Tracheal epithelial cell (primary cell): ENCODE measurements at places on chromosomes 3 and 15. TPM values are rescaled to one million over a fixed set of nuclear protein-coding genes. Genes with fewer than 3 reads are reported as not detected.

CCDC54 gene
- not detected in 2 replicates for total RNA-seq

UNC13C gene
- total RNA-seq = 0.43 and 0.72 TPM in 2 replicates

C3orf49 gene
- not detected in 2 replicates for total RNA-seq

CHRNA3 gene
- total RNA-seq = not detected in 2 replicates

C2CD4B gene
- total RNA-seq = not detected in 2 replicates

IGDCC3 gene
- total RNA-seq = not detected in 2 replicates

AADACL2 gene
- total RNA-seq = not detected in 2 replicates

IRAK2 gene
- 4.7 and 40.7 TPM in 2 replicates for total RNA-seq

LRRC34 gene
- 0.64 and 2.7 TPM in 2 replicates for total RNA-seq

UCN2 gene
- total RNA-seq = 6.0 and 8.5 TPM in 2 replicates

SLC38A3 gene
- not detected in 2 replicates for total RNA-seq

GLCE gene
- 12.8 and 31.3 TPM in 2 replicates for total RNA-seq
